ENCODE measurements at places on chromosomes 7 and 10. TPM values are rescaled to one million over a fixed set of nuclear protein-coding genes. Genes with fewer than 3 reads are reported as not detected.
A peak's percentile ranks its signal among the peaks of the same experiment; 100 is the strongest.

LIPJ gene
- polyA plus RNA-seq: 0.10 TPM

GRCh38 chr10:102762401-102763015 lies 18.8 kb downstream of the WBP1L start:
- DNase-seq: no peak

DNA sequence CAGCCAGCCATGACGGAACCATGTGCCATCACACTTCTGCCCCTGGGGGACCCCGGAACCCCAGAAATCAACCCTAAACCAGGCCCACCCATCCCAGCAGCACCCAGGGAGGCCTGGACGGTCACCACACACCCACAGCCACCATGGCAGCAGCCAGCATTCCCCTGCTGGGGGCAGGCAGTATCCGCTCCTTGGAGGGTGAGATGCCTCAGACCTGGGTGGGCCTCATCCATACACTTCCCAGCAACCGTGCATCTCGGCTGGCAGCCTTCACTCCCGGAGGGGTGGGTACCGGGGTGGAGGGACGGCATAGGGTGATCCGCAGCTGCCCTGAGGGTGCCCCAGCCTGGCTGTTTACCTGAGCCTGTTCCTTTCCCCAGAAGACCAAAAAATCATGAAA lies 69.1 kb upstream of the FAM20C start:
- DNase-seq: no peak

- no peak for DNase-seq
Observed at GRCh38 chr10:72260976-72261783, 12.5 kb upstream of the DDIT4 start.

GRCh38 chr7:112938863-112939573 lies 147.6 kb downstream of the GPR85 start:
- DNase-seq: peak; percentile 56

FAM25C gene
- not detected for polyA plus RNA-seq

DNA sequence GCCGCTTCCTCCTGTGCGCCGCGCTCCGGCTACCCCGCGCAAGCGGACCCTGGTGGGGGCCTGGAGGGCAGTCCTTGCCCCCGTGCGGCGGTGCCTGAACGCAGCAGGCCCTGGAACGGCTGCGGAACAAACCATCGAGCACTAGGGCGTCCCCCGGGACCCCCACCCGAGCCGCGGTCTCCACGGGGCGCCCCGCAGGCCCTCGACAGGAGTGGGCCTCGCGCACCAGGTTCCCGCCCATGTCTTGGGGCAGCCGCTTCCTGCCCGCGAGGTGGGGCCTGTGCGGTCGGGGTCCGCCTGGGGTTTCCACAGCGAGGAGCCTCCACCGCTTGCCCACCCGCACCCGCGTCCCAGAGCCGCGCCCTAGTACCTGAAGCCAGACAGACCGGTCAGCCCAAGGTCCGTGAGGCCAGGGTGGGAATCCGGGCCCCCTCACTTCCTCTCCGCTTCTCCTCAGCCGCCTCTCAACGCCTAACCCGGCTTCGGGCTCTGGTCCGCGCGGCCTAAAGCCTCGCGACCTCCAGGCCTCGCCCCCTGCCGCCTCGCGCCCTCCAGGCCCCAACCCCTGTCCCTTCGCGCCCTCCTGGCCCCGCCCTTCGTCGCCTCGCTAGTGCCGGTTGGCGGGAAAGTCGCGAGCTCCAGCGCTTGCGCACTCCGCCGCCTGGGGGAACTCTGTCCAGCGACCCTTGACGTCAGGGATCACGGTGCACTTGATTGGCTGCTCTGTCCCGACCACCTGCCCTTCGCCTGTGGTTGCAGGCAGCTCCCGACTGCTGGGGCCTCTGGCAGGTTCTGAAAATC lies 7.0 kb upstream of the GBX1 start:
- DNase-seq: no peak

DNA sequence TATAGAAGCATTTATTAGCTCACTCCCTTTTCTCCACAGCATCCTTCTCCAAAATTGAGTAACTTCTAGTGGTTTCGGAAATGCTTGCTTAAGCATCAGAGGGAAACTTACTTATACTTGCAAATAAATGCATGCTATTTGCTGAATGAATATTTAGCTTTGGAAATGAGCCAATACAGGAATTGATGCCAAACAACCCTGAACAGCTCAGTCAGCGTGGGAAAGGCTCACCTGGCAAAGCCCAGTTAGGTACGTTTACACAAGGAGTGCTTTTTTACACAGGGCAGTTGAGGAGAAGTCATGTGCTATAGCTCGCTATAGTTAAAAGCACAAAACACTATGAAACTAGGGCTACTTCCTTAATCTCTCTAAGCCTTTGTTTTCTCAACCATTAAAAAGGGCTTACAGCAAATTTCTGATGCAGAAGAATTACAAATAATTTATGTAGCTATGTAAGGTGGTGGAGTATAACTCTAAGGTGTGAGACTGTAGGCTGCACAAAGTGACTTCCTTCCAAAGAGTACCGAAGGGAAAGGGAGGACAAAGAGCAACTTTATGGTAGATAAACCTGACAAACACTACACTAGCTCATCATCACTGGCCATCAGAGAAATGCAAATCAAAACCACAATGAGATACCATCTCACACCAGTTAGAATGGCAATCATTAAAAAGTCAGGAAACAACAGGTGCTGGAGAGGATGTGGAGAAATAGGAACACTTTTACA lies 498.2 kb downstream of the PHTF2 start:
- no peak for DNase-seq

Data from right renal cortex interstitium (tissue), 3 donors.